Fibroblast of lung (primary cell): ENCODE measurements at places on chromosomes 1 and 21. TPM values are rescaled to one million over a fixed set of nuclear protein-coding genes. Genes with fewer than 3 reads are reported as not detected.

DNA sequence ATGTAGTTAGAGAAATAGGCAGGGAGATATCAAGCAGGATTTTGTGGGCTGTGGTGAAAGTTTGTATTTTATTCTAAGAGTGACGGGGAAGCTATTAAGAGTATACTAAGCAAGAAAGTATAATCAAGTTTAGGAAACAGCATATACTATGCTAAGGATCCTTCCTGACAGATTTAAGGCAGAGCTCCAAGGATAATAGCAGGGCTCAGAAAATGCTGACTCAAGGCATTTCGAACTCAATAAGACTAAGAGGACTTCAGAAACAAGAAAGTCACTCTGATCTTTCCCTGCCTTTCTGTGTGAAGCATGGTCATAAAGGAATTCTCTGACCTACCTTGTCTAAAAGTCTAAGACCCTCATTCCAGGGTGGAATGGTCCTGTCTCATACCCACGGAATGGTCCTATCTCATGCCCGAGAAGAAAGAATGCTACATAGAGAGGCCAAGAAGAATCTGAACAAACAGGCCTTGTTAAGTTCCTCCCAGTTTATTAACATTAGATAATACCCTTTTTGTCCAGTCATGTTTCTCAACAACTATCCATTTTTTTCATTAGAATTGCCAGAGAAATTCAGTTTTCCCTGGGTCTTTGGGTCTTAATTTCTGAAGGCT is 59.1 kb downstream of the HFM1 start:
- peak; percentile 34 for DNase-seq

DNA sequence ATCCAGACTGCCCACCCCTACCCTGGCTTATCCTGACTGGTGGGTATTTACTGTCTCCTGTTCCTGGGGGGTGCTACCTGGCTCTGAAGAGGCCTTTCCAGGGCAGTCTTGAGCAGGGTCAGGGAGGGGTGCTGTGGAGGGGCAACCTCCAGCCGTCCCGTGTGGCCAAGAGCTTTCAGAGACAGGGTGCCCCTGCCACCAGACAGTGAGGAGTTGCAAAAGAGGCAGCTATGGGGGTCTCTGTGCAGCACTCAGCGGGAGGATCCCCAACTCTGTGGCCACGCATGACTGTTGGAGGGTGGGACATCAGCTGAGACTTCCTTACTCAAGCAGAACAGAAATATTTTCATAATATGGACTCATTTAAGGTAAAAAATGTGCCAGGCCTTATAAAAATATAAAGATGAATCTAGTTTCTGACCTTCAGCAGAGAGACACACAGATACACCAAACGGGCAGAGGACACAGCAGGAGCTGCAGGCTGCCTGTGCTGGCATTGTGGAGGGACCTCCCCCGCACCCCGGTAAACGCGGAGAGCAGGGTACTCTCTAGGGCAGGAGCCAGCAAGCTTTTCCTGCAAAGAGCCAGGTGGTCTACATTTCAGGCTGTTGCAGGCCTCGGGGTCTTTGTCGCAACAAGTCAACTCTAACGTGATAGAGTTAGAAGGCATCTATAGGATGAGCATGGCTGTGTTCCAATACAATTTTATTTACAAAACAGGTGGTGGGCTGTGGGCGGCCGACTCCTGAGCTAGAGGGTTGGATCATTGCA is 252.6 kb downstream of the RHOU start:
- DNase-seq = no peak

GRCh38 chr1:203278082-203278884 is 27.0 kb upstream of the BTG2 start:
- DNase-seq = peak; percentile 80

KRTAP19-1 gene
- not detected in 2 replicates for polyA plus RNA-seq

DNA sequence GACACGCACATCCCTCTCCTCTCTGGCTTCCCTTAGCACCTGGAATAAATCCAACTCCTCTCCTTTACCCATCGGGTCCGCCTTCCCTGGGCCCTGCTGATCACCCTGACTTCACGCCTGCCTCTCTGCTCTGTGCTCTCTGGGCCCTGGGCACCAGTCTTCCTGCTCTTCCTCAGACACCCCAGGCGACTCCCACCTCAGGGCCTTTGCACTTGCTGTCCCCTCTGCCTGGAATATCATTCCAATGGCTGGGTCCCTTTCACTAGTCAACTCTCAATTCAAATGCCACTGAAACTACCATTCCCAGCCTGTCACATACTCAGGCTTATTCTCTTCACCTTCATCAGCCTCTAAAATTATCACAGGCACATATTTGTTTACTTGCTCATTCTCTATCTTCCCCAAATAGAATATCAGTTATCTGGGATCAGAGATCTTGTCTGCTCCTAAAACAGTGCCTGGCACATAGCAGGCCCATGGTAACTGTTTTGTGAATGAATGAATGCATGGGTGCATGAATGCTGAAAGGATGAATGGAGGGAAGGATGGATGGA is 27.2 kb upstream of the SELENON start:
- no peak for DNase-seq

DNA sequence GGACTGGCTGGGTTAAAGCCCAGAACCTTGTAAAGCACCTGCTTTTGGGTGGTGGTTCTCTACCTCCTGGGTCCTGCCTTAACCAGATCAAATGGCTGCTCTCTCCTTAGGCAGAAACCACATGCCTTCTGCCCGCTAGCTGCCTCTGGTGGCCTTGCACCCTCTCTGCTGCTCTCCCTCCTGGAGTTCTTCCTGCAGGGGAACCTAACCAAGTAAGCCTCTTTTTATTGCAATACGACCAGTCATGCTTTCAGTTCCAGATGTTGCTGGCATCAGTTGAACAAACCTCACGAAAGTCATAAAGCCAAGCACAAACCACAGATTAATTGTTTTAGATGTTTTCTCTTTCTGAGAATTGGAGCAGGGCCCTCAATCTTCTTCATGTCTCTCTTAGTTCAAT is 118.9 kb downstream of the GDAP2 start:
- DNase-seq = peak; percentile 44

- DNase-seq = no peak
These were observed 22.8 kb downstream of the CDC7 start for GRCh38 chr1:91523482-91523881.

GRCh38 chr1:114854693-114855320 is at the start of gene SYCP1:
Gene SYCP1 (plus strand): TSS chr1:114854863. CDS start chr1:114855465, 602 bp downstream.
- DNase-seq = no peak

DNA sequence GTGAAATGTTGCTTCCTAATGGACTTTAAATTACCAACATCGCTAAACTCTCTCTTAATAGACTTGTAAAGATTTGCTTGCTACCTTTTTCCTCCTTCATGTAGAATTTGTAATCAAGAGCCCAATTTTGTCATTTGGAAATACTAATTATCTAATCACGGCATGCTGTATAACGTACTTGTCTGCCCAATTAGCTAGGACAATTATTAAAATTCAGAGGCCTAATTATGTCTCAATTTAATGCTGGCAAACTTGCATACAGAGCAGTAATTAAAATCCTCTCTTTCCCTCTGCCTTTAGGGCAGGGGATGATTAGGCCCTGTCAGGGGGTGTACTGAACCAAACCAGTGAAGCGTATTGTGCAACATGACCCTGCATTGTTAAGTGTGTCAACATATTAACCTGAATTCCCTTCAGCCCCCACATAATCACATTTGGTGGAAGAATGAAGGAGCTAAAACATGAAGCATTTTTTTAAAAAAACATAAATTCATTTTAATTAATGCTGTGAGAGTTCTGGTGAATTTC is 137.4 kb upstream of the BARHL2 start:
- no peak for DNase-seq

DNA sequence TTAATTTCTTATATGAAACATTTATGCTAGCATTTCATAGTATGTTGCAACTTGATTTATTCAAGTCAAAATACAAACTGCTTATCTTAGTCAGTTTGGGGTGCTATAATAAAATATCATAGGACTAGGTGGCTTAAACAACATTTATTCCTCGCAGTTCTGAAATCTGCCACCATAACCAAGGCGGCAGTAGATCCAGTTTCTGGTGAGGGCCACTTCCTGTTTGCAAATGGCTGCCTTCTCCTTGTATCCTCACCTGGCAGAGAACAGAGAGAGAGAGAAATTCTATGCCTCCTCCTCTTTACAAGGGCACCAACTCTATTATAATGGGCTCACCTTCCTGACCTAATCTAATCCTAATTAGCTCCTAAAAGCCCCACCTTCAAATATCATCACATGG is 76.1 kb upstream of the RGS2 start:
- DNase-seq = no peak

GRCh38 chr1:233300326-233300725 is 4.8 kb upstream of the PCNX2 start:
- peak; percentile 18 for DNase-seq

- peak; percentile 97 for DNase-seq
These were observed 19.5 kb downstream of the ERG start for GRCh38 chr21:38478782-38479181.

ZNF695 gene
- polyA plus RNA-seq = 0.61 and 3.1 TPM in 2 replicates

CD2 gene
- polyA plus RNA-seq = not detected in 2 replicates

SERTAD4 gene
- polyA plus RNA-seq = 0.87 and 7.6 TPM in 2 replicates
